ENCODE measurements at places on chromosomes 11 and 22.

GRCh38 chr11:61124574-61125309 lies 22.5 kb downstream of the CD5 start:
- no peak for DNase-seq

DNA sequence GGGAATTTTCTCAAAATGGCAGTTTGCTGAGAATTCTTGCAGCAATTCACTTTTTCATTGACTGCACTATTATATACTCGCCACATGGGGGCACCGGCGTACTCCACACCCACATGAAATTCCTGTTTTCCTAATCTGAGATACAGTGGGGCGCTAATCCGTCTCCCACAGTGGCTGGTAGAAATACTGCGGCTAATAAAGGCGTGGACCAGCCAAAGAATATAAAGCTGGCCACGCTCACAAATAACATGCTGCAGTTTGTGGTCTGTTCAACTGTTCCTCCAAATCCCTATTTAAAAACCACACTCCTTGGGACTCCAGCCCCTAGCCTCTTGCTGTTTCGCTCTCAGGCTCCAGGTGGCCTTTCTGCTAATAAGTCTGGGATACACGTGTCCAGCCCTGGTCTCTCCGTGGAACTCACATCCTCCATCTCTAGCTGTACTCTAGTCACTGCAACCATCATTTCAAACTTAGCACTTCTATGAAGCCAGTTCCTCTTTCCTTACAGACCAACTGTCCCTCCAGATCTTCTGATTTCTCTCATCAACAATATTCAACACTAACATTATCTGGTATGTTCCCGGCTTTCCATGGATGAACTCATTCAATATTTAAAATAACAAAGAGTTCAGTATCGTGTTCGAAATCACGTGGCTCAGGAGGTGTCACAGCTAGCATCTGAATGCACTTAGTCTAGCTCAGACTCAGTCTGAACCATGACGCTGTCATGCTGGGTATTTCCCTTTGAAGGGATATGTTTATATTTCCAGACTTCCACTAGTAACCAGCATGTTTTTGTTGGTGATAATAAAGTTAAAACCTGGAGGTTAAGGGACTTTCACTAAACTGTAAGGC lies 22.0 kb downstream of the TBRG1 start:
- DNase-seq: peak; percentile 23

- peak; percentile 71 for DNase-seq
Observed at GRCh38 chr22:20456064-20456721, 18.6 kb upstream of the SCARF2 start.

DNA sequence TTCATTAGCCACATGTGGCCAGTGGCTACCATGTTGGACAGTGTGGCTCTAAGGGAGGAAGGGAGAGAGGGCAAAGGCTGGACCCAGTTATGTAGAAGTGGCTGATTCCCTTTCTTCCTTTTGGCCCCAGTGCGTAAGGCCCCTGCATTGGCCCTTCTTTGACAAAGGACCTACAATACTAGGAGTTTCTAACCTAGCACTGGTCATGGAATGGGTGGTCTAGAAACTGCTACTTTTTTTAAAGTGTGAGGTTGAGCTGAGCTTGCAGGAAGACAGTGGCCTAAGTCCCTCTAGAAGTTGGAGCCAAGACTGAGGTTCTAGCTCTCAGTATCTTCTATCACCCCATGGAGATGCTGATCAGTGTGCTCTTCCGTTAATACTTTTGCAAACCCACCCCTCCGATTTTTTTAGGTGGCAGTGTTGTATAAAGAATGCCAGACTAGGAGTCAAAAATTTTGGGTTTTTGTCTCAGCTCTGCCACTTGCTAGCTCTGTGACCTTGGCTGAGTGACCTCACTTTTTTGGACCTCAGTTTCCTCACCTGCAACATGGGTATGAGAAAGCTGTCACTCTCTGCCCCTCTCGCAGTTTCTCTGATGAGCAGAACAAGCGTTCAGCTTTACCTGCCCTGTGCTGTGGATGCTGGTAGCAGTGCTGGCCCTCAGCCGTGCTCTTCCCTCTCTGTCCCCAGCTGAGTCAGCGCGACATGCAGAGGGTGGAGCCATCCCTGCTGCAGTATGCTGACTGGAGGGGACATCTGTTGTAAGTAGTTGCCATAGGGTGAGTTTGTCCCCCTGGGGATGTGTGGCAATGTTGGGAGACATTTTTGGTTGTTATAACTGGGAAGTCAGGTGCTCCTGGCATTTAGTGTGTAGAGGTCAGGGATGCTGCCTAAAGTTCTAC lies 6.9 kb downstream of the ACCS start:
- no peak for DNase-seq

GRCh38 chr11:44389963-44390605 lies 80.1 kb upstream of the ALX4 start:
- DNase-seq: no peak

DNA sequence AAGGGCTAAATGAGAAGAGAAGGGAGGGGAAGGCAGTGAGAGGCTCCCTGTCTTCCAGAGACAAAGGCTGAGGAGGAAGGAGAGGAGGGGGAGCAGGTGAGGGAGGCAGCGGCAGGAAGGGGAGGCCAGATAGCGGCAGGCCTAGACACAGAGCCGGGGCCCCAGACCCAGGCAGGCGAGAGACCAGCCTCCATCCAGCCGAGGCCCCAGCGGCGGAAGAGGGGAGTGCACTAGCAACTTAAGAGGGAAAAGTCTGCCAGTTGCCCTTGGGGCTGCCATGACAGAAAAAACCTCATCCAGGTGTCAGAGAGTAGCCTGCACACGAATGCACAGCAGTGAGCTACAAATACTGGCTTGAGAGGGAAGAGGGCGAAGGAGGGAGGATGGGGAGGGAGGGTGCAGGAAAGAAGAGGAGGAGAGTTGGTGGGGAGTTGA lies 46.7 kb downstream of the IGLL1 start:
- DNase-seq: no peak

GRCh38 chr11:46528445-46529094 lies 65.3 kb downstream of the AMBRA1 start:
- DNase-seq: no peak

GRCh38 chr22:30017375-30018223 lies 62.7 kb upstream of the HORMAD2 start:
- no peak for DNase-seq

DNA sequence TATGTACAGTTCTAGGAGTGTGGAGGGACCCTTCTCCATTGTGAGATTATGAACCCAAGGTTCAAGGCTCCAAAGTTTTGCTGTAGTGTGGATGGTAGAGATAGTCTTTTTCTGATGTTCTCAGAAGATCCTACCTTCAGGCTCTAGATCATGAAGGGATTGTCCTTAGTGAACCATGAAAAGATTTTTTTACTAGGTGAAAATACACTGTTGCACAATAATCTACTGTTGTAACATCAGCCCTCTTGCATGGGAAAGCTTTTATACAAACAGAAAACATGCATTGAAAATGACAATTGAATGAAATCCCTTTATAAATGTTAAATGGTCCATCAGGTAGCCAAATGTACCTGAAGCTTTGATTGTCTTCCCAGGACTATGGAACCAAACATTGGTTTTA lies 177.8 kb downstream of the FAM76B start:
- DNase-seq: no peak

GRCh38 chr11:65393513-65394079 lies 7.2 kb downstream of the FRMD8 start:
- no peak for DNase-seq

- DNase-seq: no peak
Observed at GRCh38 chr11:70567680-70568034, 169.3 kb downstream of the CTTN start.

DNA sequence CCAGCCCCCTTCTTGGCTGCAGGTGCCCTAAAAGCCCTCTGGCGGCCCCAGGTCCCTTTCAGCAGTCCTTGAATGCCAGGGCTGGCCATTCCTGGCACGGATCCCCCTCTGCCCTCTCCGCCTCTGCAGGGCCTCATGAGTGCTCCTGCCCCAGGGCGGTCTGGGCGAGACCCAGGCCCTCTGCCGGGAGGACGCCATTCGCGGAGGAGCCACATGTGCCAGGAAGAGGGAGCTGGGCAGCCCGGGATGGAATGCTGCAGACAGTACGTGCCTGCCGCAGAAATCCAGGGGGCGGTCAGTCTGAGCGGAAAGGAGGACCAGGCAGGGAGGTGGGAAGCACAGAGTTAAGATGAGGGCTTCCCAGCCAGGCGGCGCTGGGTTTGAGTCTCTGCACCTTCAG lies 2.8 kb downstream of the CABP7 start:
- no peak for DNase-seq

DNA sequence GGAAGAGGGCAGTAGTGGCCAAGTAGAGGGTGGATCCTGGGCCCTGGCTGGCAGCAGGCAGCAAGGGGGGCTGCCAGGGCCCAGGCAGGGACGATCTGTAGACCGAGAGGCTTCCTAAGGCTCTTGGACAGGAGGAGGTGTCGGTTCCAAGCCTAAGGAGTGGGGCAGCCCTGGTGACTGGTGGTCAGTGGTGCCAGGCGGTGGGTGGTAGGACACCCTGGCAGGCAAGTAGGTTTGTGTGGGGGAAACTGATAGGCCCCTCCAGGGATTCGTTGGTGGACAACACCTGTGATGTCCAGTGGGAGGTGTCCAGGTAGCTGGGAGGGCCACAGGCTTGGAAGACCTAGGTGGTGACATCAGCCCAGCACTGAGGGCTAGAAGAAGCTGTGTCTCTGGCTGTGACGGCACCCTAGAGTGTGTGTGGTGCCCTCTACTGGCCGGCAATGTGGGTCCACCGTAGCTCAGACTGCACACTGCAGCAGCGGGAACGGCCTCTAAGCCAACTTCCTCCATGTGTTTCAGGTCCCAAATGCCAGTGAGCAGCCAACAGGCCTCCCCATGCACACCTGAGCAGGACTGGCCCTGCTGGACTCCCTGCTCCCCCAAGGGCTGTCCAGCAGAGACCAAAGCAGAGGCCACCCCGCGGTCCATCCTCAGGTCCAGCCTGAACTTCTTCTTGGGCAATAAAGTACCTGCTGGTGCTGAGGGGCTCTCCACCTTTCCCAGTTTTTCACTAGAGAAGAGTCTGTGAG lies 9.4 kb upstream of the SAMM50 start:
- peak; percentile 71 for DNase-seq

DNA sequence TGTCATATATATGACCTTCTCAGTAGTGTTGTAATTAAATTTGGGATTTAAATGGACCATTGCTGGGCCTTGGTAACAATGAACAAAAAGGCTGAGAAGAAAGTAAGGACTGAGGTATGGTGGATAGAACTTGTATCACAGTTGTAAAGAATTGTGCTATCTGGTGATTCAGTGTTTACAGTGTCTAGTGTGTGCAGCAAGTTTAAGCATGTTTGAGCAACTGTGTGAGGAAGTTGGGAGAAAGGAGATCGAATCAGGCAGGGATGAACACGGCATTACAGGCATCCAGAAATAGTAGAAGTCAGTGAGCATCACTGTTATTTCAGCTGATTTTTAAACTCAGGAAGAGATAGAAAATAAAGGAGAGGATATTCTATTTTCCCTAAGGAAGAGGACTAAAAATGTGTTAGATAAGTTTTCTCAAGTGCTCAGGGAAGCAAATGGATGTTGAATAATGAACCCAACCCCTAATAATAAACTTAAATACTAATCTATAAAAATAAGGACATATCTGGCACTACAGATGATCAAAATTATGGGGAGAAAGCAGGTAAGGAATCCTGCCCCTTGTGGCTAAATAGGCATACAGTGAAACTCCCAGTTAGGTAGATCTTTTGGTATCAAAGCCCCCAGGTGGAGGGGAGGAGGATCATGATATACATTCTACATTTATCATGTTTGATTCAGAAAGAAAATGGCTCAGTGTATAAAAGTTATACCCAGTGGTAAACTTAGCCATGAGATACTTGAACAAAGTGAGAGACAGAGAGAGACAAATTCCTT lies 361.0 kb upstream of the ANO3 start:
- DNase-seq: no peak

DNA sequence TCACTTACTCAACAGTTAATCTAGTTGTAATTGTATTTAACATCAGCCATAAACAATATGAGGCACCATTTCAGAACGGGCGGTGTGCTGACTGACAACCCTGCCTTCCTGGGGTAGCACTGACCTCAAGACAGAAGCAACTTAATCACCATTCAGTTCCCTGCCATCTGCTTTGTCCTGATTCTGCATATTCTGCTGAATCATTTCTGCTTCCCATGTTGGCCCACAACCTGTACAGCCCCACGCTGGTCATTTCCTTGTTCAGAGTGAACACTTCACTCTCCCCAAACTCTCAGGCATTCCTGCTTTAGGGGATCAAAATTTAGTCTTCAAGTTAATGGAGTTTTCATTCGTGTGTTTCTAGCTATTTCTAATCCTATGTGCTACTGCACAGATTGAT lies 132.3 kb upstream of the ZBED5 start:
- no peak for DNase-seq

GRCh38 chr11:15987046-15987445 lies 369.3 kb downstream of the SOX6 start:
- no peak for DNase-seq

GRCh38 chr11:44911029-44911814 lies 39.5 kb downstream of the TP53I11 start:
- peak; percentile 84 for DNase-seq

DNA sequence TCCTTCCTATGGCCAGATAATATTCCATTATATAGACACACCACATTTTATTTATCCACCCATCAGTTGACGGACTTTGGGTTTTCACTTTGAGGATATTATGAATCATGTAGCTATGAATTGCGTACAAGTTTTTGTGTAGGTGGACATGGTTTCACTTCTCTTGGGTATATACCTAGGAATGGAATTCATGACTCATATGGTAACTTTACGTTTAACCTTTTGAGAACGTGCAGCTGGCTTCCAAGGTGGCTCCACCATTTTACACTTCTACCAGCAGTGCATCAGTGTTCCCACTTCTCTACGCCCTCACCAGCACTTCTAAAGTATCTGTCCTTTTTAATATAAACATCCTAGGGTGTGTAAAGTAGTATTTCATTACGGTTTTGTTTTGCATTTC lies 112.0 kb downstream of the PLEKHA7 start:
- DNase-seq: peak; percentile 9

GRCh38 chr11:2734181-2735052 lies 34.6 kb upstream of the KCNQ1OT1 start:
- no peak for DNase-seq

DNA sequence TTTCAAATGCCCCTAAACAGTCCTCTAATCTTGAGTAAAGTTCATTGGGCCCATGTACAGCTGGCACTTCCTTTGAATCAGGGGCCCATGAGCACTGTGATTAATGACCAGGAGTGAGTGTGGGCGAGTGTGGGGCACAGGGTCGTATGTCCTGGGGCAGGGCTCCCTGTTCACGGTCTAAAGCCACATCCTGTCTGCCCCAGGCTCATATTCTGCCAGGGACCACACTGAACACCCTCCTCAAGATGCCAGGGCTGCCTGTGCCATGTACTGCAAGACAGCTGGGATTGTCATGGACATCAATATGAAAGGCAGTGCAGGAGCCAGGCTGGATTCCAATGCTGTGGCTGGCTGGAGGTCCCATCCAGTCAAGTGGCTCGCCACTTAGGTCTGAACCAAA lies 130.5 kb downstream of the KIRREL3 start:
- no peak for DNase-seq

- DNase-seq: peak; percentile 71
Observed at GRCh38 chr11:11848891-11849746, 7.3 kb downstream of the USP47 start.

Measured in activated CD4-positive, alpha-beta T cell treated with anti-CD3 and anti-CD28 coated beads for 4 hours (primary cell).